Testis (tissue), 5 donors: ENCODE measurements at places on chromosomes 3 and 15. TPM values are rescaled to one million over a fixed set of nuclear protein-coding genes. Genes with fewer than 3 reads are reported as not detected.

- H3K36me3 ChIP-seq: no peaks in the 10 kb centered on the region
- no peak overlapping the region for H3K4me3 ChIP-seq
- no peaks in the 10 kb centered on the region for H3K27me3 ChIP-seq
- no peaks in the 10 kb centered on the region for H3K4me1 ChIP-seq
- DNase-seq: no peak
These were observed 62.3 kb downstream of the ADAMTS17 start for GRCh38 chr15:100279446-100279845.

- no peaks in the 10 kb centered on the region for H3K27me3 ChIP-seq
- no peaks in the 10 kb centered on the region for H3K36me3 ChIP-seq
- H3K4me3 ChIP-seq: no peak overlapping the region
- H3K27ac ChIP-seq: no peak overlapping the region
These were observed 25.2 kb upstream of the ZBTB38 start for GRCh38 chr3:141343077-141343476.

DNA sequence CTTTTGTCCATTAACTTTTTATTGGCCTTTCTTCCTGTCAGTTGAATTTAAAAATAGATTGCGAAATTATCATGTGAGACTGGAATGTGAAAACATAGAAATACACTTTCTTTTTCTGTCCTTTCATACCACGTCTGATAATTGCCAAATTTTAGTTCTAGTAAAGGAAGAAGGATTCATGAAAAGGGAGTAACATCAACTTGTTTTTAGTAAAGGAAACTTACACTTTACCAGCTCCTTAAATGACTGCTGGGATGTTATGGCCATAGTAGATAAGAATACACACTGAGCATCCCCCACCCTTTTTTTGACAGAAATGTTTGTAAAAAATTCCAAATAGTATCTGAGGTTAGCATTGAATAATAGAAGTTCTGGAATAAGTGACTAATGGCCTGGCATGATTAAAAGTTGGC lies 137.9 kb downstream of the NEO1 start:
- H3K36me3 ChIP-seq: no peaks in the 10 kb centered on the region
- no peak overlapping the region for H3K4me3 ChIP-seq
- H3K4me1 ChIP-seq: no peaks in the 10 kb centered on the region
- no peaks in the 10 kb centered on the region for H3K27me3 ChIP-seq
- DNase-seq: no peak

GRCh38 chr15:99425657-99426301 lies 140.0 kb upstream of the MEF2A start:
- H3K36me3 ChIP-seq: no peaks in the 10 kb centered on the region
- no peaks in the 10 kb centered on the region for H3K4me1 ChIP-seq
- H3K27ac ChIP-seq: peak overlapping the region; percentile 58
- no peaks in the 10 kb centered on the region for H3K27me3 ChIP-seq
- DNase-seq: no peak

GRCh38 chr3:144810160-144810559 lies 838.5 kb downstream of the DIPK2A start:
- H3K36me3 ChIP-seq: no peaks in the 10 kb centered on the region
- H3K27ac ChIP-seq: no peak overlapping the region
- no peaks in the 10 kb centered on the region for H3K4me1 ChIP-seq
- H3K4me3 ChIP-seq: no peak overlapping the region
- DNase-seq: no peak

GRCh38 chr3:139421460-139421859 lies 32.0 kb upstream of the COPB2 start:
- H3K27me3 ChIP-seq: no peaks in the 10 kb centered on the region
- no peak overlapping the region for H3K4me3 ChIP-seq
- H3K27ac ChIP-seq: no peak overlapping the region
- H3K4me1 ChIP-seq: no peaks in the 10 kb centered on the region
- no peaks in the 10 kb centered on the region for H3K36me3 ChIP-seq
- DNase-seq: no peak

Gene CNTN4
- 37.7 TPM for polyA plus RNA-seq

Gene GOLGA8R
- polyA plus RNA-seq: 7.9 TPM

DNA sequence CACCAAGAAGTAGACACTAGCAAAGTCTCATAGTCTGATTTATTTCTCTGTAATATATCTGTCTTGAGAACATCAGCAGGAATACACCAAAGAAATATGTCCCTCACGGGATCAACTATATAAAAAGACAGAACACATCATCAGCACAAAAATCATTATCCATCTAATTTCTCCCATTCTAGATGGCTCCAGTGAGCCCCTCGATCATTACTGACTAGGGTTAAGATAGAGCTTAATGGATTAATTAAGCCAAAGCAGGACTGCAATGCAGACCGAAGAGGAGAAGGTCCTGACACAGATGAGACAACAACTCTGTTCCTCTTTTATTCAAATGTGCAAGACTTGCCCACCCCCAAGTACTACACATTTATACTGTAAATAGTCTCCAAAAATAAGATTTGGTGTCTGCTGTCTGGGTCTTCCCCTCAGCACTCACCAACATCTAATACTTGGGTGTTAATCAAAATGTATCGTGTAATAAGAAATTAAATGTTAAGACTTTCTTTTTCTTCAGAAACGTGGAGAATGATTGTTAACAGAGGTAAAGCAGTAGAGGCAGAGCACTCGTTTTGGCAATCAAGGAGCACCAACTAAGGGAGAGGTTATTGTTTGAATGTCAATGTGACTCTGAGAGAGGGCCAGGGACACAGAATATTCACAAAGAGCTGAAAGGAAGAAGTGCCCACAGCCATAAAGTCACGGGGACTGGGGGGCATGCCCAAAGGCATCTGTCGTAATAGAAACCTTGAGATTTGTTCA lies 133.6 kb downstream of the TIGIT start:
- H3K4me3 ChIP-seq: no peak overlapping the region
- no peaks in the 10 kb centered on the region for H3K36me3 ChIP-seq
- H3K27me3 ChIP-seq: no peaks in the 10 kb centered on the region
- no peak for DNase-seq
- H3K27ac ChIP-seq: no peak overlapping the region

GRCh38 chr3:187673012-187673411 lies 2.8 kb upstream of the SST start:
- no peak overlapping the region for H3K27ac ChIP-seq
- H3K4me1 ChIP-seq: peaks cover 4% of the 10 kb centered on the region
- no peak overlapping the region for H3K4me3 ChIP-seq
- no peak for DNase-seq

GRCh38 chr15:38992506-38992905 lies 427.9 kb upstream of the RASGRP1 start:
- DNase-seq: no peak
- no peaks in the 10 kb centered on the region for H3K27me3 ChIP-seq
- H3K4me1 ChIP-seq: peaks cover 6% of the 10 kb centered on the region
